ENCODE measurements at places on chromosomes 6 and 20.

- DNase-seq = no peak
These were observed 75.5 kb downstream of the CD164 start for GRCh38 chr6:109306733-109307132.

DNA sequence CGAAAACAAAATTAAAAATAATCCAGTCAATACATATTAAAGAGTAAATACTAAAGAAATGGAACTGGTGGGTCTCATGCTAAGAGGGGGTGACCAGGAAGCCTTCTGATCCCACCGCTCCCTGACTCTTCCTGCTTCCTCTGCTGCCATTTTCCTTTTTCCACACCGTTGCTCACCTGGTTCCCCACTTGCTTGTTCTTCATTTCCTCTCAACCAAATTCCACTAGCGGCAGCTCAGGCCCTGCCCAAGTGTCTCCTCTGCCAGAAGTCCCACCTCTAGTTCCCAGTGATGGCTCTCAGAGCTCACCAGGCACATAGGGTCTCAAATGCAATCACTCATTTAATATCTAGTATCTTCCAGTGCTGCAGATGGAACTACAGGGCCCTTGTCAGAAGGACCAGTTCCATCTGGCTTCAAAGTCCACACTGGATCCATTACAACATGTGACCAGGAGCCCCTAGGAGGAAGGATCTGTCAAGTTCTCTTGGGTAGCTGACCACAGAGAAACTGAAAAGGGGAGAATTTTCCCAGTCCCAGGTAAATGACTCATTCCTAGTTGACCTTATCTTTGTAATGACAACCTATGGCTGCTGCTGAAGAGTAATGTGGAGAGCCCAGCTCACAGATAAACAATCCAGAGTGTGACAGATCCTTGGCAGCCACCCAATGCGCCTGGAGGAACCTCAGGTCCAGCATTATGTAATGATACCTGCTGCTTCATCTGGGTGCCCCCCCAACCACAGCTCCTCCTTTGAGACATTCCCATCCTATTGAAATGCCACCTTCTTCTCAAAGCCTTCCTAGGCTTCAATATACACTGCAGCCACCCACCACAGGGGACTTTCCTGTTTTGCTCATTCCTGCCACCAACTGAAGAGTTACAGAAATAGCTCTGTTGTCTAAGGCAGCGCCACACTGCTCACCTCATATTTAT is 38.2 kb downstream of the ELMO2 start:
- DNase-seq = peak; percentile 42

GRCh38 chr6:170388113-170388512 is 81.6 kb downstream of the FAM120B start:
- no peak for DNase-seq

DNA sequence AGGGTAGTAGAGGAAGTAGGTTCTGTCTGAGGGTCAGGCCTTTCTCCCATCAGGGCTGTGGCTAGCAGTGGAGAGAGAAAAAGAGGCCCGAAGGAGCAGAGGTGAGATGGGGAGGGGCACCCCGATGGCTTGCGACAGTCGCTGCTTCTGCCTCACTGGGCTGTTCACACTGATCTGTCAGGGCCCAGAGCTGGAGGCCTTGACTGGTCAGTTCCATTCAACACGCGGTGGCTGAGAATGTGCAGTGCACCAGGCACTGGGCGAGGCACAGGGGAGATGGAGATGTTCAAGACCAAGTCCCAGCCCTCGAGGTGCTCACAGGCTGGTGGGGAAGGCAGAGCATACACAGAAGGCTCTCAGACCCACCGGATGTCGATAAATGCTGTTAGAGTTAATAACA is 21.4 kb downstream of the SLC12A5 start:
- no peak for DNase-seq

GRCh38 chr20:18532626-18533025 is 24.9 kb downstream of the SEC23B start:
- DNase-seq = no peak

GRCh38 chr6:166420351-166420750 is 37.6 kb upstream of the MPC1 start:
- peak; percentile 20 for DNase-seq

- DNase-seq = peak; percentile 25
These were observed 11.5 kb downstream of the PRDM1 start for GRCh38 chr6:106097411-106098231.

- peak; percentile 45 for DNase-seq
These were observed 85.8 kb downstream of the LYRM4 start for GRCh38 chr6:5174756-5175549.

DNA sequence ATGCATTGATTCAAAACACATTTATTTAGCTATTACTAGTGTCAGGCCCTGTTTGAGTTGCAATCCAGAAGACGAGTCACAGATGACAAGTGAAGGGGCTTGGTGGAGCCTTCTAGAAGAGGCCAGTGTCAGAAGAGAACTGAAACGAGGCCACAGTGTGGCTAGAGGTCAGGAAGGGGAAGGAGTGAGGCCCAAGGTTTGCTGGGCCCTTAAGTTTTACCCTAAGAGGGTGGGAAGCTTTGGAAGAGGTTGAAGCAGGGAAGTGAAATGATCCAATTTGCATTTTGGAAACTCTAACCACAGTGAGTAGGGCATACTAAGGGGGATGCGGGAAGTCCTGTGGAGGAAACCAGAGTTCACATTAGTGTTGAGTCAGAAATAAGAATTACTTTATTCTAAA is 25.0 kb downstream of the TTK start:
- no peak for DNase-seq

DNA sequence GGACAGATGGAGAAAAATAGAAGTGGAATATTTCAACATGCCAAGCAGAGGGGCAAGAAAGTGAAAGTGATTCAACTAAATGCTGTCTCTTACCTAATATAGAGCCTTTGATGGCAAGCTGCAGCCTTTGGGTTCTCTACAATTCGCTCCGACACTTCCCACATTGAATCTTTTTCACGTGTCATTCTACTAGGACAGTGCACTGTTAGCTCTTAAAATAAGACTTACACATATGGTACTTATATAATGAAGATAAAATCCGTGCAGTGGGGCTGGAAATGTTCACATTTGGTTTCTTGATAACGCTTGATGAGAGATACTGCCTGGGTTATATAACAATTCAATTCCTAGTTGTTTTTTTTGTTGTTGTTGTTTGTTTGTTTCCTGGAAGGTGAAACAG is 502.4 kb downstream of the LMBRD1 start:
- no peak for DNase-seq

GRCh38 chr6:11430036-11430435 is 107.5 kb upstream of the TMEM170B start:
- no peak for DNase-seq

GRCh38 chr6:11791354-11792107 is 12.9 kb upstream of the ADTRP start:
- DNase-seq = no peak

DNA sequence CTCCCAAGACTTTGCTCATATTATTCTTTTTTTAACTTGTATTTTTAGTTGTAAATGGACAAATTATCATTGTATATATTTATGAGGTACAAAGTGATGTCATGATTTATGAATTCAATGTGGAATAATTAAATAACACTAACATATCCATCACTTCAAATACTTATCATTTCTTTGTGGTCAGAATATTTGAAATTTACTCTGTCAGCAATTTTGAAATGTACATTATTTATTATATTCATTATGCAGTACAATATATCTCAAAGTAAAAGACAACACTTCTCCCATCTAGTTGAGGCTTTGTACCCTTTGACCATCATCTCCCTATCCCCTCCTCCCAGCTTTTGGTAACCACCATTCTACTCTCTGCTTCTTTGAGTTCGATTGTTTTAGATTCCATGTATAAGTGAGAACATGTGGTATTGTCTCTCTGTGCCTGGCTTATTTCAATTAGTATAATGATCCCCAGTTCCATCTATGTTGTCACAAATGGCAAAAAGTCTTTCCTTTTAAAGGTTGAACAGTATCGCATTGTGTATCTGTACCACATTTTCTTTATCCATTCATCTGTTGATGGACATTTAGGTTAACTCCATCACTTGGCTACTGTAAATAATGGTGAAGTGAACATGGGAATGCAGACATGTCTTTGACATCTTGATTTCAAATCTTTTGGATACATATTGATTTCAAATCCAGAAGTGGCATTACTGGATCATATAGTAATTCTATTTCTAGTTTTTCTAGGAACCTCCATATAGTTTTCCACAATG is 197.2 kb downstream of the KIF6 start:
- no peak for DNase-seq

- no peak for DNase-seq
These were observed 49.1 kb downstream of the DAAM2 start for GRCh38 chr6:39841291-39841690.

DNA sequence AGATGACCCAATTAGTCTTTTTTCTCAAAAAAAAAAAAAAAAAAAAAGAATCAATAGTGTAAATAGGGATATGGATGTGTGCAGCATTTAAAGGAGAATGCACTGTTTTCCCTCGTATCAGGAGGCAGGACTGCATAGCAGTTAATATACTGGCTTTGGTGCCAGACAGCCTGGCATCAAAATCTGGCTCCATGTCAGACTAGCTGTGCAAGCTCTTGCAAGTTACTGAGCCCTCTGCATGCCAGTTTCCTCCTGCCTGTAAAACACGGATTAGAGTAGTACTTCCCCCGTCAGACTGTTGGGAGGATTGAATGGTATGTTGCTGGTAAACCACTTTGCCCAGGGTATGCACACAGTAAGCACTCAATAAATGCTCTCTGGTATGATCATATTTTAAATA is 594.2 kb upstream of the CHD6 start:
- no peak for DNase-seq

GRCh38 chr20:577167-577791 is 32.8 kb downstream of the TCF15 start:
- DNase-seq = peak; percentile 58

DNA sequence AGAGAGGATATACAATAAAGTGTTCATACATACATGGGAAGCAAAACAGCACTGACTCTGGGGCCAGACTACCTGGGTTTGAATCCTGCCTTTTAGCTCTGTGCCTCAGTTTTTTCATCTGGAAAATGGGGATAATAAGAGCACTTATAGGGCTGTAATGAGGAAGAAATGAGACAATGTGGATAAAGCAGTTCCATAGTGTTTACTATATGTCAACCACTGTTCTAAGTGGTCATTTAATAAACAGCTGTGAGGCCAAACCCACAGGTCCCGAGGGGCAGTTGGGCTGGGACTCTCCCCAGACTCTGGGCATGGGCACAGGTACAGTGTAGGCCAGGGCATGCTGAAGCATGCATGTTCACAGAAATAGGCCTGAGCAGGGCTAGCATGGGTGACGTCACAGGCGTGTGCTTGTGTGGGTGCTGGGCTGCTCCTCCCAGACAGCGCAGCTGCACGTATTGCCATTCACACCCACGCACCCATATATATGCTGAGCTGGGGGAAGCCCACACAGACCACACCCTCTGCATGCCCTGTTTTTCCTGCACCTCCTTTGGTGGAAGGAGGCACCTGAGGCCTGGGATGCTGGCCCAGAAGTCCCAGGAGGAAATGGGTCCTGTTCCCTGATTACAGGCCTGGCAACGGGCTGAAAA is 3.5 kb upstream of the PLCG1 start:
- DNase-seq = peak; percentile 9

DNA sequence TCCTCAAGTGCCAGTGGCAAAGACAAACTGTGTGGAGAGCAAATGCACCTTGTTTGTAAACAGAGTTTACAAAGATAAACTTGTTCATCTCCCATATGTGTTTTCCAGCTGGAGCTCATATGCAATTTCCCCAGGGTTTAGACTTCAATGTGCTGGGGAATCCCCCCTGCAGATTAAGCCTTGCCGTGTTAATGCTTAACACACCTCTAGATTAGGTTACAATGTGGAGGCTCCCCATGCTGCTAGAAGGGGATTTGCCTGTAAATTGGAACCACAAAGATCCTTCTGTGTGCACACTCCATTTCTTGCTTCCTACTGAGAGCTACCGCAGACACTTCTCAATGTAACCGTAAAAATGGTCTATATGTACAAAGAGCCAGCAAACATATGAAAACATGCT is 263.1 kb downstream of the TBX18 start:
- DNase-seq = no peak

GRCh38 chr6:92810913-92811312 is 608.4 kb downstream of the EPHA7 start:
- peak; percentile 93 for DNase-seq

GRCh38 chr20:23048283-23049200 is 930 bp downstream of the THBD start:
- peak; percentile 85 for DNase-seq

- DNase-seq = no peak
These were observed 28.7 kb upstream of the PI16 start for GRCh38 chr6:36925809-36926208.

GRCh38 chr20:16423311-16424212 is 149.7 kb downstream of the KIF16B start:
- no peak for DNase-seq

GRCh38 chr6:129657483-129657882 is 52.5 kb downstream of the ARHGAP18 start:
- DNase-seq = no peak

DNA sequence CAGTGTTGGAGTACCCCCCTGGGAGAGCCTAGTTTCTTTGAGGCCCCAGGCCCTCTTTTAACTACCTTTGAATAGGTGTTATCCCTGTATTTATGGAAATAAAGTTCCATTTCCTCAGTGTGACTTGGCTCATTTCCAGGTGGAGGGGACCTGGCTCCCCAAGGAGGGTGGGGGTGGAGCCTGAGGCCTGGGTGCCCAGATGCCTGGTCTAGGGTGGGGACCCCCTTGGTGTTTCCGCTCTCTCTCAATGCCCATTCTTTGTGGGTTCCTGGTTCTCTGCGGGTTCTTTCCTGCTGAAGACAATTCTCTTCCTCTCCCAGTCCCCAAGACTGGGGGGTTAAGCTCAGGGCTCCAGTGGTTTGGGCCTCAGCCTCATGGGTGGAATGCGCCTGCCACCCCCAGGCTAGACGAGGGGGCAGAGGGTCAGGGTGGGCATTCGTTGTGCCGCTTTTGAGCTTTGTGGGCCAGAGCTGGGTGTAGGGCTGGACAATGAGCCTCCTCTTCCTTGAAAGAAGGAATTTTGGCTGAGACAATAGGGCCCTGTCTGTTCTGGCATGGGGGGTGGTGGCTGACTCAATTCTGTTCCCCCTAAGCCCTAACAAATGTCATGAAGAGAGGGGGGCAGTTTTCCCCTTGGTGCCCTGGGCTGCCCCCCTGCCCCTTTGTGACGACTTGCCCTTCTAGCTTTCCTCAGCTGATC is 686 bp upstream of the EGFL8 start:
- DNase-seq = no peak

DNA sequence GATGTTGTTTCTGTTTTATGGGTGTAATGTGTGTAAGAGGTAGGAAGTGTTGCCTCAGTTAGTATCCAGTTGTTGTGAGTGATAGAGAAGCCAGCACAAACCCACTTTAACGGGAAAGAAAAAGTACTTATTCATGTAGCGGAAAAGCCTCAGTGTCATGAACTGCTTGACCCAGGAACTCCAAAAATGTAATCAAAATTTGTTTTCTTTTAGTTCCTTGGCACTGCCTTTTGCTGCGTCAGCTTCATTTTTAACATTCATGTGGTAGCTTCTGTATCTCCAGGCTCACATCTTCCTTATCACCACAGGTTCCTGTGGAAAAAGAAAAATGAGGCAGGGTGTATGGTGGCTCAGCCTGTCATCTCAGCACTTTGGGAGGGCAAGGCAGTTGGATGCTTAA is 46.4 kb upstream of the CCDC28A start:
- DNase-seq = no peak
